ENCODE measurements at places on chromosomes 16 and 17. TPM values are rescaled to one million over a fixed set of nuclear protein-coding genes. Genes with fewer than 3 reads are reported as not detected.

The ABAT gene
- total RNA-seq: 7.2 TPM

The ZSCAN10 gene
- not detected for total RNA-seq

The ETV4 gene
- 4.9 TPM for total RNA-seq

The CCR7 gene
- not detected for total RNA-seq

The AANAT gene
- total RNA-seq: not detected

The GAST gene
- not detected for total RNA-seq

The SYNRG gene
- total RNA-seq: 11.4 TPM

The SLC6A2 gene
- not detected for total RNA-seq

The PRAC1 gene
- not detected for total RNA-seq

The GDPD3 gene
- total RNA-seq: 0.47 TPM

The CCDC40 gene
- 1.5 TPM for total RNA-seq

The UBALD1 gene
- 14.2 TPM for total RNA-seq

The KRTAP17-1 gene
- not detected for total RNA-seq

The KRT40 gene
- total RNA-seq: not detected

The C17orf100 gene
- 2.9 TPM for total RNA-seq

The KCNH6 gene
- total RNA-seq: not detected

The UBB gene
- total RNA-seq: 1,110 TPM

The KRT34 gene
- not detected for total RNA-seq

The KCNJ16 gene
- total RNA-seq: not detected

The MRPS7 gene
- 52.7 TPM for total RNA-seq

The GSG1L gene
- total RNA-seq: not detected

The PLA2G10 gene
- total RNA-seq: not detected

The ZNF668 gene
- total RNA-seq: 16.9 TPM

The TP53TG3 gene
- not detected for total RNA-seq

The RGS11 gene
- 0.94 TPM for total RNA-seq

The TBC1D28 gene
- total RNA-seq: not detected

Data from pericardium fibroblast (primary cell).